Endothelial cell of umbilical vein (primary cell): ENCODE measurements at places on chromosomes 16 and 17. TPM values are rescaled to one million over a fixed set of nuclear protein-coding genes. Genes with fewer than 3 reads are reported as not detected.

Gene TEKT1
- not detected in 2 replicates for total RNA-seq

Gene MGAT5B
- total RNA-seq: 2.1 and 2.3 TPM in 2 replicates

Gene ADAD2
- not detected in 2 replicates for total RNA-seq

GRCh38 chr17:74715144-74715543, 2.4 kb upstream of the CD300LF start:
- no peak for DNase-seq

DNA sequence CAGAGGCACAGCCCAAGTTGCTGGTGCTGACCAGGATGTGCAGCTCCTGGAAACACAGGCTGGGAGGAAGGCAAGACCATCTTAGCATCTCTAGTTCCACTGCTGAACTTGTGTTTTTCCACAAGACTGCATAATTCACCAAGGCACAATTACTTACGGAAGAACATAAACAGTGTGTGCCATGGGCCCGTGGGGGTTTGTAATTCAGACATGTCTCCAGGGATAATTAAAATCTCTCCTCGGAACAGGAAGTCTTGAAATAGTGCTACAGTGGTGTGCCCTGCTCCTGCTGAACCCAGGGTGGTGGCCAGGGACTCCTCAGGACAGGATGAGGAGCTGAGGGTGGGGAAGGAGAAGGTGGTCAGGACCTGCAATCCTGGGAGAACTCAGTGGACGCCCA, 188.2 kb downstream of the CCT6B start:
- DNase-seq: no peak

DNA sequence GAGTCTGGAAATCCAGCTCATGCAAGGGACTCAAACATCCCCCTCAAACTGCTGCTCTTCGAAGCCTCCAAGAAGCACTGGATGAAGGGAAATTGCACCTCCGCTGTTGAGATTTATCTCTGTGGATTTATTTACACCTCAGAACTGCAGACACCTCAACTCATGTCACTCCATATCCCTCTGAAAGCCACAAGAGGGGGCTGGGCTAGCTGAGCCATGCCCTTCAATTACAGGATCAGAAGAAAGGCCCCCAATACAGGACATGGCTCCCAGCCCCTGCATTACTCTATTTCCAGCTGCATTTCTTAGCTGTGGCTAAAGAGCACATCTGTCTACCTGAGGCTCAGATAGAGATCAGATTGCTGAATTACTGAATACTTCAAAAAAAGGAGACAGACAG, 103.1 kb upstream of the DYNLRB2 start:
- no peak for DNase-seq

DNA sequence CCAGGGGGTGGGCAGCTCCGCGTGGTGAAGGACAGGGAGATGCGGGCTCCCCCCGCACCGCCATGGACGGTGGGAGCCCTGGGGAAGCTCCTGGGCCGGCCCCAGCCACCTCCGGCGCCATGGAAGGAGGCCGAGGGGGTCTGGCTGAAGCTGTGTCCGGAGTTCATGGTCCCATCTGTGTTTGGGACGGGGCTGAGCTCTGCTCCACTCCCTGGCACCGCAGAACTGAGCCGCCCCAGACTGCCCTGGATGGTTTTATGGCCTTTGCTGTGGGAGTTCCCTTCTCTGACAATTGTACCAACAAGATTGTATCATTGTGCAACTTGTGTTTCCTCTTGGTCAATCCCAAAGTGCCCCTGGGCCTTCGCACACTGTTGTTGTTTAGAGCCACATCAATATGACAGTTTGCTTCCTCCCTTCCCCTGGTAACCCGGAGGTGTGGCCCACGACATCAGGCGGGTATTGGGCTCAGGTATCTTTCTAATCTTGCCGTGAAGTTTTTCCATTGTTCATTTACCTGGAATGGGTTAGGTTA, 942 bp downstream of the KRT23 start:
- no peak for DNase-seq

DNA sequence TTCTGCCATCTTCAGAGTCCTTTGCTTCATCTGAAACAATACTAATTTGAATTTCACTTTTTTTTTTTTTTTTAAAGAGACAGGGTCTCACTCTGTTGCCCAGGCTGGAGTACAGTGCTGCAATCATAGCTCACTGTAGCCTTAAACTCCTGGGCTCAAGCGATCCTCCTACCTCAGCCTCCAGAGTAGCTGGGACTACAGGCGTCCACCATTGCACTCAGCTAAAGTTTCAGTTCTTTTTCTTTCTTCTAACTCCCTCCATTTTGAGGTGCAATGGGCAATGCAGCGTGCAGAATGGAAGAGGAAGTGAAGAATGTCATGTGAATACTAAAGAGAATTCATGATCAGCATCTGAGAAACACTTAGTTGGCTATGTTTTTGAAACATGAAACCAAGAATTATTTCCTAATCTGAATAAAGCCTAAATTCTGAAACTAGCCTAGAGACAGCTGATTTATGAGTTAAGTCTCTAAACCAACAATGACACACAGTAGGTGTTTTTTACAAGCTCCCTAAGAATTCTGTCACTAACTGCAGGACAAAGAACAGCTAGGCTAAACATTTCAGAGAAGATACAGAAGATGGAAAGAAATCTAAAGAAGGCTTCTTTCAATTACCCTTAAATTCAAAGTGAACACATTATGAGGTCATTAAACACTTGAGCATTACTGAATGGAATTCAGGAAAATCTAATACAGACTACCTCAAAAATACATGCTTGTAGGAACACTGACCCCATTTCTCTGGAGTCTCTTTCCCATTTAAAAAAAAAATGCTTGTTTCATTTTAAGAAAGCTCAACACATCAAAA, 21.0 kb downstream of the SNN start:
- DNase-seq: no peak

DNA sequence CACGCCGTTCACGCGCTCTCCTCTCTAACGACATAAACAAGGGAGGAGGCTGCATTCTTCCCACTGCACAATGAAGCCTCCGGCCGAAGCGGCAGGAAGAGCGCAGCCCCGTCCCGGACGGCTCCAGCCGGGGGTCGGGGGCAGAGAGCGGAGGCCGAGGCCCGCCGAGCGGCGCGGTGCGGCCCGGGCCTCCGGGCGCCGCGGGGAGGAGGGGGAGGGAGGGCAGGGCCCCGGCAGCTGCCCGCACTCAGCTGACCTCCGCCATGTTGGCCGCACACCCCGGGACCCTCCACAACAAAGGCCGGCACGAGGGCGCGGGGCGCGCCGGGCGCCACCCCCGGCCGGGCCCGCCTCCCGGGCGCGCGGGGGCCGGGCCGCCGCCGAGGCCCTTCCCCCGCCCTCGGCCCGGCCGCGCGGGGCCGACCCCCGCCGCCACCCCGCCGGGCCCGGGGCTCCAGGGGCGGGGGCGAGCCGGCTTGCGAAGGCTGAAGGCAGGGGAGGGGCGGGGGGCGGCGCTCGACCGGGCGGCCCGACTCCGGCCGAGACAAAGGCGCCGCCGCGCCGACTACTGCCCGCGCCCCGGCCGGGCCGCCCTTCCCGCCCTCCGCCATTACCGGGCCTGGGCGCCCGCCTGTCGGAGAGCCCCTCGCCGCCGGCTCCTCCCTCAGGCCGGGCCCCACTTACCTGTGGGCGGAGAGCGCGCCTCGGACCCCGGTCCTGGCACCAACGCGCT, 527 bp downstream of the SIAH1 start:
- peak; percentile 61 for DNase-seq

GRCh38 chr16:58999762-59000161, 265.6 kb upstream of the GOT2 start:
- no peak for DNase-seq
